T-helper 2 cell (primary cell): ENCODE measurements at places on chromosomes 1 and 21.

GRCh38 chr1:7313081-7313546 lies 458.0 kb upstream of the VAMP3 start:
- no peak for DNase-seq

DNA sequence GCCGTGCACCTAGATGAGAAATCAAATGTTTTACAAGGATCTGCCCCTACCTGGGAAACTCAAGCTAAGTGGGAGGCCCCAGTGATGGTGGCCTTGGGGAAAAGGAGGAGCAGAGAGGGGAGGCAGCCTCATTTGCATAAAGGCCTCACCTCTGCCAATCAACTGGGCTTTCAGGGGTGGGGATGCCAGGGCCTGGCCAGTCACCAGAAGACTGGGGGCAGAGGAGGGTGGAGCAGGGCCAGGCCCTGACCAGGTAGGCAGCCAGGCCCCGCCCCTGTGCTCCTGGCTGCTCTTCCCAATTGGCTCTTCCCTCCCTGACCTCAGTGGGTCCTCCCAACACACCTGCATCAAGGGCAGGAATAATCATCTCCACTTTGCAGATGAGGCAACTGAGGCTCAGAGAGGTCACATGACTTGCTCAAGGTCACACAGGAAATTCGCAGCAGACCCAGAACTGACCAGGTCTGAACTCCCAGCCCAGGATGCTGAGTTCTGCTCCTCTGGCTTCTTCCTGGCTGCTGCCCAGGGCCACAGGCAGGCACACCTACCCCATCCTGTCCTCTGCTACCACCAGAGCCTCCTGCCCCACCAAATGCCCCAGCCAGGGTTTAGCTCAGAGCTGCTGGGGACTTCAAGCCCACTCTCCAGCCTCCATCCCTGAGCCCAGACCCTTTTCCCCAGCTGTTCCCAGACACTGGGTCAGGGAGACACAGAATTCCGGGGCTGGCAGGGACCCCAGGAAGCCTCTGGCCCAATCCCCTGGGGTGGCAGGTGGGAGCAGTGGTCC lies 677.9 kb downstream of the MATN1 start:
- no peak for DNase-seq

- DNase-seq, result no peak
Measured at GRCh38 chr1:53203466-53203865, 6.8 kb downstream of the CPT2 start.

DNA sequence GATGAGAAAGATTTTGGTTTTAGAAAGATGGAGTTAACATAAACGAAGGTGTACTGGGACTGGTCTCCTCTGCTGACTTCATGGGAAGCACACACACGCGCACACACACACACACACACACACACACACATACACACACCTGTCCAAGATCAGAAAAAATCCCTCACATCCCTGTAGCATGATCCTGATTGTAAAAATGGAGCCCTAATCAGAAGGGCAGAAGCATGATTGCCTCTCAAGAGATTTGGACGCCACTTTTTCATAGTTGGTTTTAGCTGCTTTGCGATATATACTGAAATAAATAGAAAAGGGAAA lies 56.5 kb upstream of the LGALS8 start:
- DNase-seq, result no peak

DNA sequence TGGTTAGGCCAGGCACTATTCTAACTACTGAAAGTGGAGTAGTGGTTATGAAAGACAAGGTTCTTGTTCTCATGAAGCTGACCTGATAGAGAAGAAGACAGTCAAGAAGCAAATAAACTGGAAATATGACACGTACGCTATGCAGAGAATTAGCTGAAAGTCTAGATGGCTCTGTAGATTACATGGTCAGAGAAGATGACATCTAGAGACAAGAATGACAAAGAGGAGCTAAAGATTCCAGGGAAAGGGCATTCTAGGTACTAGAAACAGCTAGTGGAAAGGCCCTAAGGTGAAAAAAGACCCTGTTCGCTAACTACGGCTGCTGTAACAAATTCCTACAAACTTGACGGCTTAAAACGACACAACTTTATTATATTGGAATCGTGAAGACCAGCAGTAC lies 68.0 kb upstream of the NRIP1 start:
- no peak for DNase-seq

GRCh38 chr1:31976401-31976800 lies 37.3 kb upstream of the KHDRBS1 start:
- DNase-seq, result no peak

- DNase-seq, result no peak
Measured at GRCh38 chr1:68379085-68379478, 70.7 kb downstream of the RPE65 start.

- no peak for DNase-seq
Measured at GRCh38 chr1:11413986-11414391, 65.0 kb upstream of the DISP3 start.

DNA sequence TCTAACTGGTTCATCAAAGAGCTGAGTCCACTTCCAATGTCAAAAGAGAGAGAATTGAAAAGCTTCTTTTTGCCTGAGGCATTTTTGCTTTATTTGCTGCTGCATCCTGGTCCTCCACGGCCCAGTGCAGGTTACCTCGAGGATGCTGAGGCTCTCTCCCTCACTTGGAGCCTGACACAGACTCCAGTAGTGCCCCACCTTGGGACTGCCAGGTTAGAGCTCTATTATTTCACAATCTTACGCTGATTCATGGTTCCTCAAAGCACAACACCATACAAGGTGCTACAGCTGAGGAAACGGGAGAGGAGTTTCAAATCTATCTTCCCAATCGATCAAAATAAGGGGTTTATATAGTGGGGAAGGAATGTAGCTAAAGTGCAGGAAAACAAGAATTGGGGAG lies 13.6 kb upstream of the PLPPR4 start:
- DNase-seq, result no peak

DNA sequence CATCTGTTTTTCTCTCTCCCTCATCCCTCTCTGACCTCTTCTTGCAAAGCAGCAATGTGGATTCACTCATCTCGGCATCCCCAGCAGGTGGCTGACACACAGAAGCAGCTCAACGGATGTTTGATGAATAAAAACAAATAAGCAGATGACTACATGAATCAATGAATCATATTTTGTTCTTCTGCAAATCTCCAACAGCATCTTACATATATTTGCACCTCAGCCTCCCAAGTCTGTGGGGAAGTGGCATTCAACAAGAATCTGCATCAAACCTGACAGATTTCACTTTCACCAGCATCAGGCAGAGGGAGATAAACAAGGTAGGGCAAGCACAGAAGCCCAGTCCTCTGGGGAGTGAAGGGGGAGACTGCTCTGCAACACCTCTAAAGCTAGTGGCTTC lies 34.0 kb downstream of the CAPN8 start:
- DNase-seq, result no peak

- DNase-seq, result no peak
Measured at GRCh38 chr1:62355095-62355494, 35.9 kb upstream of the KANK4 start.

- DNase-seq, result no peak
Measured at GRCh38 chr1:70436622-70437251, 25.7 kb downstream of the CTH start.

- no peak for DNase-seq
Measured at GRCh38 chr1:61052395-61053225, 29.8 kb upstream of the NFIA start.

DNA sequence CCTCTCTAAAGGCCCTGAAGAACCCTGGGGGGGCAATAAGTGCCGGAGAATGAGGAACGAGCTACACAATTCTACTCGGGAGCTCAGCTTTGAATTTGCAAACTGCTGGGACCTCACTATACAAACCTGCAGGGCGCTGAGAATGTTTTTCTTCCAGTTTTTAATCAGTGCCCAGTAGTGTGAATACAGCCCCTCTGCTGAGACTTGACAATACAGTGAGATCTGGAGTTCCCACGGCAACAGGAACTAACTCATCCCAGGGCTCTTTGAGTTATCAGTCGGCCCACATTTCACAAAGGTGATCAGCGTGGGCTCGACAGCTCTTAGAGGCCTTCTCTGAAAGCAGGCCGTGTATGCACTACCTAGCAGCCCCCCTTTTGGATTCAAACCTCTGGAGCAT lies 41.7 kb downstream of the TMEM53 start:
- DNase-seq, result peak; percentile 34

DNA sequence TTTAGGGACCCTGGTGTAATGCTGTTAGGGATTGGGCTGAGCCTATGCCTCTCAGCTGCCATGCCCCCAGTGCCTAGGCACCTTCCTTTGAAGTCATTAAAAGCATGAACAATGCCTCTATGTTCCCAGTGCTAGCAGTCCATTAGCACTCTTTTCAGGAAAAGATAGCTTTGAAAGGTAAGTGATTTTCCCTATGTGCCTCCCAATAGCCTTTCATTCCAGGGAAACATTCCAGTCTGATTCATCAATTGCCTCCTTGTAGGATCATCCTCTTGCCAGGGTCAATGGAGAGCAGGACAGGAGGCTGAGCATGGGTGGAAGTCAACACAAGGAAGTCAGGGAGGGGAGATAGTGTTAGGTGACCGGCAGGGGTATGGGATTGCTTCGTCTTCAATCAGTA lies 8.6 kb upstream of the IGSF21 start:
- DNase-seq, result no peak

- DNase-seq, result no peak
Measured at GRCh38 chr21:30430170-30430655, at the start of gene KRTAP13-4. KRTAP13-4 (plus strand) TSS chr21:30430220; CDS start chr21:30430276, 56 bp downstream.

GRCh38 chr1:68974447-68974846 lies 477.6 kb upstream of the DEPDC1 start:
- no peak for DNase-seq

GRCh38 chr21:22842875-22843274 lies 1844.7 kb downstream of the NCAM2 start:
- DNase-seq, result no peak

DNA sequence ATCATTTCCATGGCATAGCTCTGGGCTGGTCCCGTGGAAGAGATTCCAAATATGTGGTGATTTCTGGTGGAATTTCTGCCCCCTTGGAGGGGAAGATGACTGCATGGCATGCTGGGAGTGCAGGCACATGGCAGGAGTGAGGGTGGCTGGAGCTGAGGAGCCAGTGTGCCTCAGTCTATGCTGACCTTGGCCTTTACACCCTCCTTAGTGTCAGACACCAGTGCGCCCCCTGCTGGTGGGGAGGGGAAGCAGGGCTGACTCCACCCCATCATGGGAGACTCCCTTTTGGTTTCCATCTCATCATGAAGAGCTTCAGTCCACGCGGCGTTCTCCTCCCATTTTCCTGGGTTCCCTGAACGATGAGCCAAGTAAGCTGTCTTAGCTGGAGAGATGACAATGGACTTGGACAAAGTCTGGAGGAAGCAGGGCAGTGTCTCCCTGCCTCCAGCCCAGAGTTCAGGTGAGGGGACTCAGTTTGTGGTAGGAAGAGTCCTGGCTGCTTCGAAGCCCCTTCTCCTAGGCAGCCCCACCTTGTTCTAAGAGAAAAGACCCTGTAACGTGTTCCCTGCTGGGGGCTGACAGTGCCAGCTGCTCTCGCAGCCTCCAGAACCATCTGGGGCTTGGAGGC lies 10.3 kb downstream of the ALX3 start:
- DNase-seq, result peak; percentile 46

DNA sequence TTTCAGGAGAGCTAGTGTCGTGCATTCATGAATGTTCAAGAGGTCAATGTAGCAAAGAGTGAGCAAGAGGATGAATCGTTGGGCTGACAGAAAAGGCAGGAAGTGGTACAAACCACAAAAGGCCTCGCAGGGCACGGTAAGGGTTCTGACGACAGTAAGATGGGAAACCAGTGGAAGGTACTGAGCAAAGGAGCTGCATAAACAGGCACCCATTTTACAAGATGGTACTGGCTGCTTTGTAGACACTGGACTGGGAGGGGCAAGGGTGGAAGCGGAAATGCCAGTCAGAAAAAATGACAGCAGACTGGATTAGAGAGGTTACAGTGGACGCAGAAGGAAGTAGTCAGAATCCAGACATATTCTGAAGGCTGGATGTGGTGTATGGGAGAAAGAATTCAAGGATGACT lies 123.5 kb downstream of the PTPN14 start:
- no peak for DNase-seq

DNA sequence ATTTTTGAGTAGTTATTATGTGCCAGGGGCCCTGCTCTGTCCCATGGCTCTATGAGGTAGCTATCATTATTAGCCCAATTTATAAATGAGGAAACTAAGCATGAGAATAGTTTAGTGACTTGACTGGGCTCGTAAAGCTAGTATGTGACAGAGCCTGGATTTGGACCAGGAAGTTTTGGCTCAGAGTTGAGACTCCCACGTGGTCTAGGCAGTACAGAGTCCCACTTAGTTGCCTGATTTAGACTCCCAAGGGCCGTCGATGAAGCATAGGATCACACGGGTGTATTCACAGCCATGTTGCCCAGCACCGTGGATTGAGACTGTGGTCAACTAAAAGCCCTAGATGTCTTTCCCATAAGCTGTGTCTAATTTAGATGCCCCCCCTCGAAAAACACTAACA lies 81.7 kb downstream of the DDX20 start:
- no peak for DNase-seq

GRCh38 chr1:92404661-92405060 lies 82.1 kb downstream of the GFI1 start:
- DNase-seq, result no peak

DNA sequence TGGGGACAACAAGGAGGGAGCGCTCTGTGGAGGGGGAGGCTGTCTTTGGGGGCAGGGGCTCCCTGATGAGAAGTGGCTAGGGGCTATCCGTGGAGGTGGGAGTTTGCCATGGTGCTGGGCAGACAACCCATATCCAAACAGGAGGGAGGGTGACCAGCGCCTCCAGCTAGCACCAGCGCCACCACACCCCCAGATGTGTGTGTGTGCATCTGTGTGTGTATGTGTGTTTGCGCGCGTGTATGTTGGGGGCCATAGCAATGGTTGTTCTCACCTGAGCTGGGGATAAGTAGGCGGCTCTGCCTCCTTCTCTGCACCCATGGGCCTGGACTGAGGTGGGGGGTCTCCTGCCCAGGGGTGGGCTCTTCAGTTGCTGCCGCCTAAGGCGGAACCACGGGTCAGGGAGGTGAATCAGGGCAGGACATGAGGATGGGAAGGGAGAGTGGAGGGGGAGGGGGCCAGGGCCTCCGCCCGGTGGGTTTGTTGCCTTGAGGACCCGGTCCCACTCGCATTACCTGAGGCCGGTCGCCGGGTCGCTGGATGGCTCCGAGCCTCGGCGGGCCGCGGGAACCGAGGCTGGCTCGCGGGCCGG lies 345 bp downstream of the HPCAL4 start:
- no peak for DNase-seq

DNA sequence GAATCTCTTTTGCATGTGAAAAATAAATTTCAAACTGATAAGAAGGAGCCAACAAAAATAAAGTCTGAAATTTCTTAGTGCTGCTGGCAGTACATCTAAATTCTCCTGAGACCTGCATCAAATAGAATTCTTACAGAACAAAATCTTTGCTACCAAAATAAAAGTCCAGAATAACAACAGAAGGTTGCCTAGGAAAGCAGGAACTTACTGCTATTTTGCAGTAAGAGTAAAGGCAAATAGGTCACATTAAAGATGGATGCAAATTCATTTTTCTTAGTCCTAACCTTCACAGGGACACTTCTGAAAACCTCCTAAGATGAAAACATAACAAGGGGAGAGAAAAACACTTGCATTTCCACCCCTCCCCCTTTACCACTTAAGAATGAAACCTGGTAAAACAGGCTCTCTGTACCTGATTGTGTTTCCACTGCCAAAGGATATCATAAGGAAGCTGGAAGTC lies 59.0 kb downstream of the RUSC1 start:
- no peak for DNase-seq
